Activated naive CD8-positive, alpha-beta T cell treated with anti-CD3 and anti-CD28 coated beads, Interleukin-2, amount 10 ng/mL, durations not matched to agents 7 days and 5 days (primary cell): ENCODE measurements at places on chromosomes 2 and 18.

DNA sequence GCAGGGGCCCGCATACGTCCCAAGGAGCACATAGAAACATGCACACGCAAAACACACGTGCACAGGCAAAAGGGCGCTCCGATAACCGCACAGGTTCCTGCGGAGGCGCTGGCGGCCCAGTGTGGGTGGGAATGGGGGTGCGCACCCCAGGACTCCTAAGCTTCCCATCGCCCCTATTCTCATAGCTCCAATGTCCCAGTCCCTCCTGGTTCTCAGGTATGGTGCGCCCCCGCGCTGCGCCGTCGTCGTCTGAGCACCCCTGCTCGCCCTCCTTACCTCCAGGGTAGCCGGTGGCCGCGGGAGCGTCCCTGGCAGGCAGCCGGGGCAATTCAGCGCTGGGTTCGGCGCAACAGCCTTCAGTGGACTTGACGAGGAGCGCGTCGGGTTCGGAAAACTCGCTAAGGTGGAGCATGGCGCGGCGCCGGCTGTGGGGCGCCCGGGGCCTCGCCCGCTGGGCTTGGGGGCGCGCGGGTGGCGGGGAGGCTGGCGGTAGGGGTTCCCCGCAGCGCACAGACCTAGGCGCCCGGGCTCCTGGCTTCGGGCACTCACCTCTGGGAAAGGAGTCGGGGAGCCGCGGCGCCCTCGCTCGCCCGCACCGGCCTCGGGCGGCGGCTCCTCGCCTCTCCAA lies 328 bp downstream of the EGR4 start:
- no peaks in the 10 kb centered on the region for H3K36me3 ChIP-seq
- H3K4me3 ChIP-seq: peak overlapping the region; percentile 61
- no peak for DNase-seq
- H3K4me1 ChIP-seq: peaks cover 8% of the 10 kb centered on the region

- DNase-seq: no peak
- peaks cover 5% of the 10 kb centered on the region for H3K36me3 ChIP-seq
- no peaks in the 10 kb centered on the region for H3K4me1 ChIP-seq
- no peak overlapping the region for H3K27ac ChIP-seq
- H3K27me3 ChIP-seq: no peaks in the 10 kb centered on the region
Observed at GRCh38 chr2:11263177-11263576, 81.3 kb downstream of the ROCK2 start.

DNA sequence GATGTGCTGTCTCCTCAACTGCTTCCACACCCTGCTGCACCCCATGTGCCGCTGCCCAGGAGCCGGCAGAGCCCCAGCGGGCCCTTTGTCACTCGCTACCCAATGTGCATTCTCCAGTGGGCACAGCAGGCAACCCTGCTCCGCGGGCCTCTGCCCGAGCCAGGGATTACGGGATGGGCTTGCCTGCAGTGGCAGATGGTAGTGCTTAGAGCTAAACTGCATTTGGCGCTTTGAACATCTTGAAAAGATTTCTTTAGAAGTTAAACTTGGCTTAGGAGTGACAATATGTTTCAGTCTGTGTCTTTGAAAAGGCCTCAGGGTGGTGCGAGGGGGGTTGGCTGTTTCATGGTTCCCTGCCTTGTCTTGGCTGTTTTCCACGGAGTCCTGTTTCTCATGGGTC lies 84.0 kb upstream of the BOD1L2 start:
- DNase-seq: no peak
- peaks cover 1% of the 10 kb centered on the region for H3K4me1 ChIP-seq
- H3K36me3 ChIP-seq: no peaks in the 10 kb centered on the region
- H3K27me3 ChIP-seq: peaks cover 3% of the 10 kb centered on the region

- H3K4me3 ChIP-seq: no peak overlapping the region
- DNase-seq: no peak
- H3K27me3 ChIP-seq: no peaks in the 10 kb centered on the region
- H3K36me3 ChIP-seq: no peaks in the 10 kb centered on the region
- no peak overlapping the region for H3K27ac ChIP-seq
Observed at GRCh38 chr2:17184512-17184911, 333.7 kb downstream of the RAD51AP2 start.
